ENCODE measurements at places on chromosomes 13 and 19.

DNA sequence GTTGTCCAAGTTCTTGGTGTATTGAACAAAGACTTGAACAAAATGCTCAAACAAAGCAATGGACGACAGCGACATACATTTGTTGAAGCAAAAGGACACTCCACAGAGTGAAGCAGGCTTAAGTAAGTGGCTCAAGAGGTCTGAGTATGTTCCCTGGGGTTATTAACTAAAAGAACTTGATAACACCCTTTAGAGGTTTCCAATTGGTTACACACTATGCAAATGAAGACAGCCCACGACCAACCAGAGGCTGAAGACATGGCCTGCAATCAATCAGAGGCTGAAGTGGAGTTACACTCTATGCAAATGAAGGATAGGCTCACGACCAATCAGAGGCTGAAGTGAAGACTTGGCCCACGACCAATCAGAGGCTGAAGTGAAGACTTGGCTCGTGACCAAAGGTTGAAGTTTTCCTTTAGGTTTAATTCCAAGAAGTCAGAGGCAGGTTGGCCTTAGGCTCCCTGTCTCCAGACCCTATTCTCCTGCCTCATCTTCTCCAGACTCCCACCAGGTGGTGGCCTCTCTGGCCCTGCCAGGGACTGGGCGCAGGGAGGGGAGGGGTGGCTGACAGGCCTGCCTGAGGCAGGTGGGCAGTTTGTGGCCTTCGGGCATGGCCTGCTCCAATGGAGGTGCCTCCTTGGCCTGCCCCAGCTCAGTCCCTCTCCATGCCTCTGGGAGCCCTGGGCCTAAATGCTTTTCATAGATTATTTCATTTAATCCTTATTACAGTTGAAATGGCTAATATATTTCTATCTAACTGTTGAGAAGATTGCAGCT lies 38.1 kb downstream of the CCDC169 start:
- no peak for DNase-seq

DNA sequence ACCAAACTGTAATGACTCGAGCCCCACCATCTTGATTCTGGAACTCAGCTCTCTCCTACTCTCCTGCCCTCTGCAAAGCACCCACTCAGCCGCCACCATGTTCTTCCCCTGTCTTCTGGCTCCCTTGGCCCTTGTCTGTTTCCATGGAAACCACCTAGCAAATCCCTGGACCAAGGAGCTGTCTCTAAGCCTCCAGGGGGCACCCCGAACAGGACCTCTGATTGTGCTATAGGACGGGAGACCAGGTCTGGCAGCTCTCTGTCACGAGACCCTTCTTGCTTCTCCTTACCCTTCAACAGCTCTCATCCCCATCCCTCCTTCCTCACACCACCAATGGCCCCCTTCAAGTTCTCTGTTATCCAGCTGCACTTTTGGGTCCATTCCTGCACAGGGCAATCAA lies 277.7 kb upstream of the ZNF507 start:
- no peak for DNase-seq

GRCh38 chr13:80665792-80666333 lies 324.9 kb upstream of the SPRY2 start:
- no peak for DNase-seq

DNA sequence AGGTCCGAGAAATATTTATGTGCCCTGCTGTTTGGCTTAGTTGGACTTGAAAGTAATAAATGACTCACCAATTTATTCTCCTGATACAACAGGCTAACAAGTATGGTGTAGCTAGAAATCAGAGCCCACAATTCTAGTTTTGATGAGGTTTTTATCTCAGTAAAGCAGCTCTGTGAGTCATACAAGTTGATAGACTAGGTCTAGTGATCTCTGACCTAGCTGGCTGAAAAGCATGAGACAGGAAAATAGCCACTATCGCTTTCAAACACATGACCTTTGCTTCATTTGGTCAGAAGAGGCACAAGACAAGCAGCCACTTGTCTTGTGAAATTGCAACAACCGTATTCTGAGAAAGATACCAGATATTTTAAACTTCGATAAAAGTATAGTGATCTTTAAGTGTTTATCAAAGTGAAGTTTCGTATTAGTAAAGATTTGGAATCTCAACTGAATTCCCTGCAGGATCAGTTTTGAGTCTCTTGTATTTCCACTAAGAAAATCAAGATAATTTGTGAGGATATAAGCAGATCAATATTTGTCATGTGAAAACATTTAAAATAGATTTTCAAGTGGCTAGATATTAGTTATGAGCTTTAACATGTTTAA lies 126.7 kb downstream of the MAB21L1 start:
- DNase-seq = peak; percentile 17

All from DMS53 (cell line).